Activated T-cell treated with anti-CD3 and anti-CD28 coated beads, Interleukin-2, amount 50 U/mL, for 72 hours (primary cell): ENCODE measurements at places on chromosomes 3 and 15. TPM values are rescaled to one million over a fixed set of nuclear protein-coding genes. Genes with fewer than 3 reads are reported as not detected.

DNA sequence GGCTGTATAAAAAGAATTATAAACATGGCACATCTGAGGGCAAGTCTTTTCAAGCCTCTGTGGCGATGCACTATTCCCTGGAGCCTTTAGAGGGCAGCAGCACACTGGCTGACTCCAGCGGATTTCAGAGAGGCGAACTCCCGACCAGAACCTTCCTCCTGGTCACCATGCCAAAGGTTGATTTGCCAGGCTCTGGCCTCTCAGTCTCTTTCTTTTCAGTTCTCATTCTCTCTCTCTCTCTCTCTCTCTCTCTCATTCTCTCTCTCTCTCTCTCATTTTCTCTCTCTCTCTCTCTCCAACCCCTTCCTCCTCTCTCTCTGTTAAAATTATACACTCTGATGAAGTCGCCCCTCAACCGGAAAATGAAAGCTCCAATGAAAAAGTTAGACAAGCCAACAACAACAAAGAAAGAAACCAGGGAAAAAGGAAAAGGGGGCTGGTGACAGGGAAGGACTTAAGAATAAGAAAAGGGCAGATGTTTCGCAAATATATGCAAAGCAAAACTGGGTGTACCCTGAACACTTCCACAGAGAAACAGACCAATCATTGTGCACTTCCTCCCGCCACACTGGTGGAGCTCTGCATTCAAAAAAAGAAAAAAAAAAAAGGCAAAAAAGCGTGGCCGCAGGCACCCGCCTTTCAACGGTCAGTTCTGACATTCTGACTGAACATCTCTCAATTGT, 90.2 kb downstream of the TIGIT start:
- peaks cover 4% of the 10 kb centered on the region for H3K4me1 ChIP-seq
- H3K36me3 ChIP-seq, result no peaks in the 10 kb centered on the region
- no peaks in the 10 kb centered on the region for H3K27me3 ChIP-seq
- H3K27ac ChIP-seq, result no peak overlapping the region
- DNase-seq, result peak; percentile 74

Gene RAB6B
- total RNA-seq, result 2.6 TPM

DNA sequence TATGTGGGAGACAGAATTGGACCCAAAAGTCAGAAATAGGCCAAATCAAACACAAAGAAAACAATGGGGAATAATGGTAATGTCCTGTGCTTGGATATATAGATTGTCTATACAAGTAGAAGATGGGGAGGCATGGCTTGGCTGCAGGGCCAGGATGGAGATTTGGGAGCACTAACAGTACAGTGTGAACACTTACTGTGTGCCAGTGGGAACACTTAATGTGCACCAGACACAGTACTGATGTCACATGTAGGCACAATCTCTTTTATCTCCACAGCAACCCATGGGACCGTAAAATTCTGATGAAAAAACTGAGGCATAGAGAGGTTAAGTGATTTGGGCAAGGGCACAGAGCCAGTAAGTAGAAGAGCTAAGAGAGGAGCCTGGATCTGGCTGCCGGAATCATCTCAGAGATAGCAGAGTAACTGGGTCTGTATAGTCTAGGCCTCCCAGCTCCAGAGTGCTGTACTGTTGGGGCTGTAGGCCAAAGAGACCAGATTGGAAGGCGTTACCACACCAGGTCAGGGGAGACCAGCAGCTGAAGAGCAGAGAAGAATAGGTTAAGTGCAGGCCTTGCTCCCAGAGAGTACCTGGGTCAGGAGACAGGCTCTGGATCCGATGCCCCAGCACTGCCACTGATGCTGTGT, 63.3 kb downstream of the RLBP1 start:
- H3K4me3 ChIP-seq, result no peak overlapping the region
- DNase-seq, result no peak
- H3K27ac ChIP-seq, result no peak overlapping the region
- no peaks in the 10 kb centered on the region for H3K4me1 ChIP-seq
- no peaks in the 10 kb centered on the region for H3K27me3 ChIP-seq

Gene ERICH6
- 0.19 TPM for total RNA-seq

Gene SI
- total RNA-seq, result not detected

DNA sequence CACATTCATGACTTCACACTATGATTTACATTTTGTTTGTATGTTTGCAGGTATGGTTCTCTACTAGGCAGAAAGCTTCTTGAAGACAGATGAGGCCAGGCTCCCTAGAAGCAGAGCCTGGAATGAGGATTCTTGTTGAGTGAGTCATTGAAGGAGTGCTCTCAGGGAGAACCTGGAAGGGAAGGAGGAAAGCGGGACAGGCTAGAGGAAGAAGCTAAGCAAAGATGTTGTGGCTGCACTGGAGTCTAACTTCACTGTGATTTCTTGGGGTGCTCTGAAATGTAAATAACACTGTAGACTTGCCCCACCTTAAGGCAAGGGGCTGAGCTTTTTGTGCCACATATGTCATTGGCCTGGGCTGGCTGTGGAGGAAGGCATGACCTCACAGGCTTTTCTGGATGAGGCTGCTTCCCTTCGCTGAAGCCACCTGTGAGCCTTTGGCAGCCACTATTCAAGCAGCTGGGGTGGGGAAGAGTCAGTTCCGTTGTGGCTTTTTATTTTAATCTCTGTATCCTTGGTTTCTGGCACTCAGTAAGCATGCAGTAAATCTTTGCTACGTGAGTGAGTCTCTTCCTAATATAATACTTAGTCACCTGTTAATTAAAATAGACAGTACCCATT, 307.3 kb downstream of the SV2B start:
- peaks cover 13% of the 10 kb centered on the region for H3K4me1 ChIP-seq
- H3K36me3 ChIP-seq, result no peaks in the 10 kb centered on the region
- no peak overlapping the region for H3K4me3 ChIP-seq
- no peak overlapping the region for H3K27ac ChIP-seq

DNA sequence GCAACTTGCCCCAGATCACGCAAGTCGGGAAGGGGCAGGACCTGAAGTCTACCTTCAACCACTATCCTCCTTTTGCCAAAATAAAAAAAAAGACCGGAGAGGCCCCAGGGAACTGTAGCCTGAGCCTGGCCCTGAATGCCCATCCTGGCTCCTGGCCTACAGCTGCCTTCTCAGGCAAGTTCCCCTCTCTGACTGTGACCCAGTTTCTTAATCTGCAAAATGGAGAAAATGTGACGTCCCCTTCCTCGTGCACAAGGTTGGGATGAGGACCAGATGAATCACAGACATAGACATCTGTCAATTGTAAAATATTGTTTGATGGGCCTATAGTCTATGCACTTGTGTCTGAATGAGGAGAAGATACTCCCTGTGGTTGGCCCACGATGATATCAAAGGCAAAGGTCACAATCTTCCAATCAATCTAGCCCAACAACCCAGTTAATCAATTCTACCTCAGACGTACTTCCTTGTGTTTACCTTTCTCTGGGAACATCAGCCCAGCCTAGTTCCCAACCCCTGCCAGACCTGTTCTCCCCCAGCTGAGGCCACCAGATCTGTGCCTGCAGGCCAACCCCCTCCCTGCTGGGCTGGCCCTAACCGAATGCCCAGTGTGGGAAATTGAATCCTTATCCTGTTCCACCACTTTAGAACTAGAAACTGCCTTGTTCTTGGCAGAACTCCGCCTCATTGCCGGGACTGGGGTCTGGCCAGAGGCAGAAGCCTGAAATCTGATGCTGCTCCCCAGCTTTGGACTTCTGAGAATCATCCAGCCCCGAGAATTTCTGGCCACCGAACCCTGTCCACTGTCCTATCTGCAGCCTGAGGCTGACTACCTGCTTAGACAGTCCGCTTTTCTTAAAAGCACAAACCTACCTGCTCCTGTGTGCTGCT, 101.8 kb upstream of the LIPC start:
- no peak overlapping the region for H3K4me3 ChIP-seq
- DNase-seq, result no peak
- H3K4me1 ChIP-seq, result peaks cover 53% of the 10 kb centered on the region
- H3K27ac ChIP-seq, result no peak overlapping the region
- H3K36me3 ChIP-seq, result peaks cover 7% of the 10 kb centered on the region
